ENCODE measurements at places on chromosomes 7 and 10.
A peak's percentile ranks its signal among the peaks of the same experiment; 100 is the strongest.

DNA sequence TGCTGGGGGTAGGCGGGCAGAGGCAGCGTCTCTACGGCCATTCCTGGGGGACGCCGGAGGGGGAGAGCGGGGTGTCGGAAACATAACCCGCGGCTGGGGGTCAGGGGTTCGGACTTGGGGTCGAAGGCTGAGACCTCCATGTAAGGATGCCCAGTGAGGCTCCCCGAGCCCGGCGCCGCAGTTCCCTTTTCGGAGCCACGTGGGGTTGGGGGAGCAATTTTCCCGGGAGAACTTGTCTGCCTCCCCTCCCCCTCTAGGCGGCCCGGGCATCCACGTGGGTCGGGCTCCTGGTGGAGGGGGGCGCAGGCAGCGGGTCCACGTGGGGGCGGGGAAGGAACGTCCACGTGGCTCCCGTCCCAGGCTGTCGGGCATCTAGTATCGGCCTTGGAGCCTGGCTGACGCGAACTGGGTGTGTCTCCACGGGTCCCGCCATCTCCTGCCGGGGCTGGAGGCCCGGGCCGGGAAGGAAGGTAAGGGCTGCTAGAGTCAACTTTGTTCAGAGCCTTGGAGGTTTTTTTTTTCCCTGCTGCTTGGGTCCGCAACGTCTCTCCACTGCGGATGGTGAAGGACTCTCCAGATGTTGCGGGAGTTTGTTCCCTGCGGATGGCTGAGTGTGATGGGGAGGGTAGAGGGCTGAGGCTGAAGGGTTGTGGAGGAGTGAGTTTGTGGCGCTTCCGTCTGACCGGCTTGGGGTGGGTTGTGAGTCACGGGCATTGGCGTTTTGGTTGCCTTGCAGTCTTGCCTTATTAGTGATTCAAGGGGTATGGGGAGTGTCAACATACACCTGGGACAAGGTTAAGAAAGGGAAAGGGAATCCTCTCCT lies 744 bp downstream of the PPRC1 start:
- H3K27me3 ChIP-seq = no peaks in the 10 kb centered on the region
- H3K36me3 ChIP-seq = peaks cover 20% of the 10 kb centered on the region
- DNase-seq = peak; percentile 74
- H3K27ac ChIP-seq = peak overlapping the region; percentile 90
- peak overlapping the region; percentile 89 for H3K4me3 ChIP-seq

DNA sequence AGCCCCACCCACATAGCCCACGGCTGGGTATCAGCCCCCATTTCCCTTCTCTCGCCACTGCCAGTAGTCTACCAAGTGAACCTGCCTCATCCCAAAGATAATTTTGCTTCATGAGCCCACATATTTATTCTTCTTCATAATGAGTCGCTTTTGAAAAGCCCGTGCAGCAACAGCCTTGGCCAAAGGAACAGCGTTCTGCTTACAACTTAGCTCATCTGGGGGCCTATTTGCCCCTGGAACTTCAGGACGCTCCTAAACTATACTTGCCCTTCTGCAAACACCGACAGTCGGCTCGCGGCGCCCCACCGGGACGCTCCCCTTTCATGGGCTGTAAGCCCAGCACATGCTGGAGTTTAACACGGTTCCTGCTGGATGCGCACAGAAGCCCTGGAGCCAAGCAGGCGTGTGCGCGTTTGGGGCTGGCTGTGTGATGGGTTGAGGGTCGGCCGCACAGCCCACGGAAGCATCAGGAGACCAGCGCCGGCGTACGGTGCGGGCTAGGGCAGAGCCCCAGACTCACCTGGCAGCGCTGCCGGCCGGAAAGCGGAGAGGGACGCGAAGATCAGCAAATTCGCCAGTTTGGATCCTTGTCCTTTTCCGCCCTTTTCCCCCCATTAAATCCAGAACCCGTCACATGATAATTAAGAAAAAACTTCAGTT lies 370 bp downstream of the TMEM60 start:
- peak overlapping the region; percentile 86 for H3K4me3 ChIP-seq
- H3K27me3 ChIP-seq = no peaks in the 10 kb centered on the region
- H3K36me3 ChIP-seq = no peaks in the 10 kb centered on the region
- DNase-seq = peak; percentile 6
- peaks cover 19% of the 10 kb centered on the region for H3K4me1 ChIP-seq

- no peaks in the 10 kb centered on the region for H3K27me3 ChIP-seq
- DNase-seq = no peak
- H3K4me3 ChIP-seq = no peak overlapping the region
Measured at GRCh38 chr10:1476455-1476803, 260.9 kb downstream of the ADARB2 start.

- no peak for DNase-seq
- no peak overlapping the region for H3K4me3 ChIP-seq
- no peaks in the 10 kb centered on the region for H3K27me3 ChIP-seq
Measured at GRCh38 chr7:27615420-27616185, 47.1 kb downstream of the HIBADH start.

DNA sequence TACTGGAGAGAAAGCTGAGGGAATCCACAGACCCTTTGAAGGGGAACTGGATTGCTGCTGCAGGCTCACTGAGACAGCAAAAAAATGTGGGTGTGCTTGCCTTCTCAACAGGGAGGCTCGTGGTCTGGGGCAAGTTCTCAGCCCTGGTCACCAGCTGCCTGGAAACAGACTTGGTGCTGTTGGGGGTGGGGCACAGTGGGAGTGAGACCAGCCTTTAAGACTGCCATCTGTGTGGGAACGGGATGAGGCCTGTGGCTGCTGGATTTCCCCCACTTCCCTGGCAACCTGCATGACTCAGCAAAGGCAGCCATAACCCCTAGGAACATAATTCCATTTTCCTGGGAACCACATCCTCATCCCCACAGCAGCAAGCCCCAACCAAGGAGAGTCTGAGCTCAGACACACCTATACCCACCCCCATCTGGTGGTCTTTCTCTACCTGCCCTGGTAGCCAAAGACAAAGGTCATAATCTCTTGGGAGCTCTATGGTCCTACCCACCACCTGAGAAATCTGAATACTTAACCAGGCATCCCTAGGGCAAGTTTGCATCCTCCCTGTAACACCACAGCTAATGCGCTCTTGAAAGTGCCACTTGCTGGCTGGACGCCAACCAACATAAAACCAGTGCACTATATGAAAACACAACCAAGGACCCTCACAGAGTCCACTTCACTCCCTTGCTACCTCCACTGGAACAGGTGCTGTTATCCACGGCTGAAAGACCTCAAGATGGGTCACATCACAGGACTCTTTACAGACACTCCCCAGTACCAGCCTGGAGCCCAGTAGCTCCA lies 45.0 kb upstream of the TFEC start:
- no peaks in the 10 kb centered on the region for H3K36me3 ChIP-seq
- no peak overlapping the region for H3K4me3 ChIP-seq
- peaks cover 6% of the 10 kb centered on the region for H3K27me3 ChIP-seq

DNA sequence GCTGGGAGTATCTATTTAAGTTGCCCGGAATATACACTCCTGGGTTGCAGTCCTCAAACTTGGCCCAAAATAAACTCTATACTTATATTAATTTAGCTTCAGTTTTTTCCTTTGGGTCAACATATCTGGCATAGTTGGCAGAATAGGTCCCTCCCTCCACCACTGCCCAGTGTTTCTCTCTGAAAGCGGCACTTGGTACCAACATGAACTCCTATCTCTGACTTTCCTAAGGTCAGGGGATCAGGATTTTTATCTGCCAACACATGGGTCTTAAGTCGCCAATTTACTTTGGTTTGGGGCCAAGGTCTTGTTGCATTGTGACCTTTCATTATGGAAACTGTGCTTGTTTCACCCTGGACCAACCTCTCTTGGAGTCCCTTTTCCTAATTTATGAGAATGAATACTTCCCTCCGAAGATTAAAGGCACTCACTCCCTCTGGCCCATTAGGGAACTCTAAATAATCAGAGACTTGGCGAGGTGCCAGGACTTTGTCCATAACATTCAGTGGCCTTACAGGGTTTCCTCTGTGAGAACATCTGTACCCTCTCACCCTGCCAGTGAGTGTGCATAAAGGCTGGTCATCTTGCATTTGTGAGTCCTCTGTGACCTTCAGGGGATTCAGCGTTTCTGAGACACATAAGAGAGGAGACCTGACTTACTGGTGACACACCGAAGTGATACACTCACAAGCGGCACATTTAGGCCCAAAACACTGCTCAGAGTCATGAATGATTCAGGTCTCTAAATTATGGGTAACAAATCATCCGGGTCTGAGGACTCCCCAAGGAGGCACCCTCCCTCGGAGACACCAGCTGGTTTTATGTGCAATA lies 19.7 kb upstream of the FKBP9 start:
- no peaks in the 10 kb centered on the region for H3K4me1 ChIP-seq
- no peak for DNase-seq
- H3K27ac ChIP-seq = no peak overlapping the region
- H3K4me3 ChIP-seq = no peak overlapping the region
- H3K27me3 ChIP-seq = no peaks in the 10 kb centered on the region

DNA sequence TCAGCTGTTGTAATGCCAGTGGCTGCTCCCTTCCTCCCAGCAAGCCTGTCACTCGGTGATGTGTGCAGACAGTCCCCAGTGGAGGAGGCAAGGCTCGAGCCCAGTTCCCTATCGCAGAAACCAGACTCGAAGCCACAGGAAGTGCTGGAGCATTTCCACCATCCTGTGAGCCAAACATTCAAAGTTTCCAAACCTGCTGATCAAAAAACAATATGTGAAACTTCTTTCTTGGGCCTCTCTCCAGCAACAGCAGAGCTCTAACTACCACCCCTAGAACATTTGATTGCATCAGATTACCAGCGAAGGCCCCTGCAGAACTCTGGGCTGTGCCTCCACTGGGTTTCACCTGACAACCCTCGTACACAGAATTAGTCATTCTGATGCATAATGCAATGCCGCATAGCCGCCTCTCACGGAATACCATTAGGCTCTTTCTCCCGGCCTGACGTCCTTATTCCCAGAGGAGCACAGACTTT lies 94.0 kb downstream of the ELMO1 start:
- no peaks in the 10 kb centered on the region for H3K4me1 ChIP-seq
- H3K27ac ChIP-seq = no peak overlapping the region
- no peak overlapping the region for H3K4me3 ChIP-seq

DNA sequence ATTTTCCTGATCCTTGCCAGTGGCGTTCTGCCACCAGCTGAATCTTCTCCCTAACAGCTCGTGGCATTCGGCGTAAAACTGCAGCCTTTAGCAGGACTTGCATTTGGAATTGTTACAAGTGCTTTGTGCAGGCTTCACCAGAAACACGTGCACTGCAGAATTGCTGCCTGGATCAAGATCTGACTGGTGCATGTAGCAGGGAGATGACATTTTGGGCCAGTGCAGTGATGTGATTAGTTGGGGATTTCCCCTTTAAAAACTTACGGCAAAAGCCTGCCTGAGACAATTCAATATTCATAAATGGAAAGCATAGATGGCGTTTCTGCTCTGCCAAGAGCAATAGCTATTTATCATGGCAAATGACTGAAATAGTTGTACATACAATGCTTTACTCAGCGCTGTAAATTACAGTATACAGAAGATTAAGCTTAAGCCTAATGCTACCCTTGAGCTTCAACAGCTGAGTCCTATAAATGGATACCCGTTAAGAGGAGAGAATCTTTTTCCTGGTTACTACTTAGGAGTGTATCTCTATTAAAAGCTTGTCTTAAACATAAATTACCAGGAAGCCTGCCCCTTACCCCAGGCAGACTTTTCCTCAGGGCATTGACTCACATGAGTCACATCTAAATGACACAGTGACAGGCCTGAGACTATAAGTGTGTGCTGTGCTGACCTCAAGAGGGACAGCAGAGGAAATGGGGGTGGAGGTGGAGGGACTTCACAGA lies 106.3 kb downstream of the ATXN7L1 start:
- H3K27ac ChIP-seq = peak overlapping the region; percentile 58
- peak; percentile 84 for DNase-seq
- H3K4me1 ChIP-seq = peaks cover 33% of the 10 kb centered on the region
- peak overlapping the region; percentile 11 for H3K4me3 ChIP-seq

DNA sequence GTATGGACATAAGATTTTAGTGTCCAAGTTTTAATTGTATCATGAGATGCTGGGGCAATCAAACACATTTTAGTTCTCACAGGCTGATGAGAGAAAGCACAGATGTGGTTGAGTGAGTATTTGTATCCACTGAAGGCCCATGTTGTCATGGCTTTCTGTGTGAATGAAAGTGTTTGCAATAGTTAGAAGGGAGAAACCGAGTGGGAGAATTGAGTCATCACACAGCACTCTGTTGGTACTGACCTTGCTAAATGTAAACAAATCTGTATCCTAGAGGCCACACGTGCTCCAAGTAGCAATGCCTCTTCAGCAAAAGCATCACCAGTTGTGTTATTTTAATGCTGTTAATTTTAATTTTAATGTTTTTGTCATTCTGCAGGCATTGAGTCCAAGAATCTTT lies 121.2 kb downstream of the EMX2 start:
- no peaks in the 10 kb centered on the region for H3K36me3 ChIP-seq
- peak; percentile 67 for DNase-seq
- H3K27ac ChIP-seq = peak overlapping the region; percentile 30
- no peak overlapping the region for H3K4me3 ChIP-seq
- H3K4me1 ChIP-seq = peaks cover 12% of the 10 kb centered on the region

- H3K36me3 ChIP-seq = no peaks in the 10 kb centered on the region
- H3K27ac ChIP-seq = no peak overlapping the region
- no peak for DNase-seq
- no peaks in the 10 kb centered on the region for H3K27me3 ChIP-seq
Measured at GRCh38 chr7:16455591-16455990, 9.9 kb downstream of the SOSTDC1 start.

DNA sequence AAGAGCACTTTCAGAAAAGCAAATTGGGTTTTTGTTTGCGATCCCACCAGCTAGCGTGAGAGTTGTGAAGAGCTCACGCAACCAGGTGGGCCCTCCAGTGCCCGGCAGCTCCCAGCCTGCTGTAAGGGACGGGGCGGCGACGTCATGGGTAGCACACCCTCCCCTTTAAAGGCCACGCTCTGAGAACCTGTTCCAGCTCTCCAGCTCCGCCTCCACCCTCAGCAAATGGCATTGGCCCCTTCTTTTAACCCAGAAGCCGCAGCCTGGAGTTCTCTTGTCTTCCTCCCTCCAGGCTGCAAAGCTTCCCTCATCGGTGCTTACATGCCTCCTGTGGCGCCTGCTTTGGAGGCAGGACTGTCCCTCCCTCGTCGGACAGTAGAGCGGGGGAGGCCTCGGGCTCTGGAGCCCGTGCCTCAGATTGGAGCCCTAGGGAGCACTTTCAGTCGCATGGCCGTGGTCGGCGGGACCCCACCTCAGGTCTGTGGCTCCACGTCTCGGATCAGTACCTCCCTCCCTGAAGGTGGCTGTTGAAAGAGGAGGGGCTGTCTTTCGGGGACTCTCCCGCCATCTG lies 32.9 kb downstream of the WIPI2 start:
- H3K4me3 ChIP-seq = no peak overlapping the region
- no peak for DNase-seq
- H3K4me1 ChIP-seq = peaks cover 6% of the 10 kb centered on the region
- no peaks in the 10 kb centered on the region for H3K27me3 ChIP-seq
- no peak overlapping the region for H3K27ac ChIP-seq
- H3K36me3 ChIP-seq = peaks cover 35% of the 10 kb centered on the region
